ENCODE measurements at places on chromosomes 16 and 17.
A peak's percentile ranks its signal among the peaks of the same experiment; 100 is the strongest.

DNA sequence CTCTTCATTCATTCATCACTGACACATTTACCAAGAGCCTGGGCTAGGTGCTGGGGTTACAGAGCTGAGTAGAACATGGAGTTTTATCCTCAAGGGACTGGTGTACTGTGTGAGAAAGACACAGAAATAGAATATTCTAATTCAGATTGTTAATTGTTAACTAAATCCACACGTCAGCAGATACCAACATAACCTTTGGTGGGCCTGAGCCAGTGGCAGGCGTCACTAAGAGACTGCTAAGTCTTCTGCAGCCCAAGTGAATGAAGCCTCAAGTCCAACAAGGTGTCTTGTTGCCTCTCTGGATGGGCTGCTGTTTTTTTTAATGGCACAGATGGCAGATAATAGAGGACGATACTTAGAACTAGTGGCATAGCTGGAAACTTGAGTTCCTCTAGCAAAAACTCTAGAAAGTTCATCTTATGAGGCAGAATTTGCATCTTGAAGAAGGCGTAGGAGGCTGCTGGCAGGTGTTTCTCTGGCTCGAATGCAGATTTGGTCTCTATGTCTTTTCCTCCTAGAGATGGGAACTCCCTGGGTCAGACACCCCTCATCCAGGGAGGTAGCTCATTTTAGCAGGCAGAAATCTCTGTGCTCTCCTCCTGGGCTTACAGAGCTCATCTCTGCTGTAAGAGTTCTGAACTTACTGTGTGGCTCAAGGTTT lies 179.5 kb downstream of the NTN1 start:
- no peak for DNase-seq

GRCh38 chr17:81103379-81103778 lies 61.9 kb upstream of the PVALEF start:
- no peak for DNase-seq

DNA sequence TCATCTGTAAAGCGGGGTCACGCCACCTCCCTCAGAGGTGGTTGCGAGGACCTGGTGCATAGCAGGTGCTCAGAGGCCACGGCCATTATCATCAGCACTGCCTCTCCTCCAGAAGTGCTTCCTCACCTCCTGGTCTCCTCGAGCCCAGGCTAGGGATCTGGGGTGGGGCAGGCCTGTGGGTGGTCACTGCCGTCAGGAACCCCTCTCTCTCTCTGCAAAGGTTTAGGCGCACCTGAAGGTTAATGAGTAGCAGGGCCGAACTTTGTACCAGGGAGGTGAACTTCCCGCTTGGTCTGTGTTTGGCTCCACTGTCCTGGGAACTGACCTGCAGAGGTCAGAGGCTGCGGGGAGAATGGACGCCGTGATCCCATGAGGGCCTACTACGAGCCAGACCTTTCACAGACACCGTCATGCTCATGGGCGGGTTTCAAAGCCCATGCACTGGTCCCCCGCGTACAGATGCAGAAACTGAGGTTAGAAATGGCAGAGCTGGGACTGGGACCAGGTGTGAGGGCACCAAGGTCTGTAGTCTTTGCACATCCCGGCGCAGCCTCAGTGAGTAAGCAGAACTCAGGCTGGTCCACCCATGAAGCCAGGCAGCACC lies 13.8 kb downstream of the JUP start:
- DNase-seq = no peak

- peak; percentile 44 for DNase-seq
Observed at GRCh38 chr16:73058221-73058615, 10.3 kb upstream of the ZFHX3 start.

DNA sequence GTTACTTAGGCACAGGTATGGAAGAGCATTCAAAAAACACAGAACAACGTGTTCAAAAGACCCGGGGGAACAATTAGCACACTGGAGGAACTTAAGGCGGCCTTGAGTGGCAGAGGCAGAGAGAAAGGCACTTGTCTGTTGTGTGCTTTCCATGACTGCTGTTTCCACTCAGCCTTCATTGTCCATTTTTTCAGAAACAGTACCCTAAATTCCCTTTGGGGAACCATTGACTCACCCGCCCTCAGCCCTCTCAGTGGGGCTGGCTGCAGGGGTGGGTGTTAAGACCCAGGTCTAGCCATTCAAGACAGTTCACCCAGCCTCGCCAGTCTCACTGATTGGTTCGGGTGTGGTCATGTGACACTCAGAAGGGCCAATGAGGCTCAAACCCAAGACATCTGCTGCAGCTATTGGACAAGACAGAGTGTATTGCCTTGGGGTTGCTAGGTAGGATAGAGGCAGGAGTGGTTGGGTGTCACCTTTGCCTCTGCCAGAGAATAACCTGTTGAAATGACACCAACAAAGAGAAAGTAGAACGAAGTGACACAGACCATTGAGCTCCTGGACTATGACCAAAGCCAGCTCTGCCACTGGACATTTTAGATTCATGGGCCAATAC lies 19.6 kb upstream of the CEP20 start:
- DNase-seq = peak; percentile 22

- DNase-seq = no peak
Observed at GRCh38 chr16:26550111-26550610, 516.6 kb upstream of the C16orf82 start.

DNA sequence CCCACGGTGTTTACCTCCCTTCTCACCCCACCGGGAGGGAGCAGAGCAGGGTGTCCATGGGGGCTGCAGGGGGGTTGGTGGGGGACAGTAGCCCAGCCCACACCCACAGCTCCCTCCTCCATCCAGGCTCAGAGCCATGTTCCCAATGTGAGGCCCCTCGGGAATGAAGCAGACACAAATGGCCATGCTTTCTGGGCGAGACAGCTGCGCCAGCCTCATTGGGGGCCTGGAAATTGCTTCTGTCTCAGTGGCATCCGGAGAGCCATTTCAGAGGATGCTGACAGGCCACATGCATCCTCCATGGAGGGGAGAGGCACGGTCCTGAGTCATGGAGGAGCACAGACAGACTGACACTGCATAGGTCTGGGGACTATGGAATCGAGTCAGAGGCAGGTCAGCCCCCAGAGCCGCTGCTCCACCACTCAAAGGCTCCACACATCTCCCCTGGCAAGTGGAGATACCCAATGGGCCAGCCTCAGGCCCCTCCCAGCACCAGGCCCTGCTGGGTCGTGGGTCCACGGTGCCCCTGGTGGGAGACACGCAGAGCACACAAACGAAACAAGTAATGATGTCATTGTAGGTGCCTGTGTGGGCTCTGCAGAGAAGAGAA lies 59.6 kb upstream of the ENPP7 start:
- DNase-seq = no peak

GRCh38 chr17:81553616-81554181 lies 1.5 kb upstream of the FAAP100 start:
- DNase-seq = peak; percentile 28

- DNase-seq = no peak
Observed at GRCh38 chr16:29736112-29736511, 9.7 kb downstream of the C16orf54 start.

DNA sequence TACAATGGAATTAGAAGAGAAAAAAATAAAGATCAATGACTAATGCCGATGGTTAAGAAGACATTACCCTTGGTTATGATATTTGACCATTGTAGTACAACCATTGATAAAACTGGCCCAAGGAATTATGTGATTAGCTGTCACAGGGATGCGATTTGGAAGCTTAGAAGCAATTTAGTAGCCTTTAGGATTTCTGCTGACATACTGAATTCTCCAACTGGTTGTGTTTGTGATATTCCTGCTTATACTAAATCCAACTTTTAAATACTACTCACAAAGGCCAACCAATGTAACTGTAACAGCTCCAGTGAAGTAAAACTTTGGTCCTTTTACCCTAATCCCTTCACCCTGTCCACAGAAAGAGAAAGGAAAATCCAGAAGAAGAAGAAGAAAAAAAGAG lies 31.4 kb upstream of the ABCA6 start:
- no peak for DNase-seq

DNA sequence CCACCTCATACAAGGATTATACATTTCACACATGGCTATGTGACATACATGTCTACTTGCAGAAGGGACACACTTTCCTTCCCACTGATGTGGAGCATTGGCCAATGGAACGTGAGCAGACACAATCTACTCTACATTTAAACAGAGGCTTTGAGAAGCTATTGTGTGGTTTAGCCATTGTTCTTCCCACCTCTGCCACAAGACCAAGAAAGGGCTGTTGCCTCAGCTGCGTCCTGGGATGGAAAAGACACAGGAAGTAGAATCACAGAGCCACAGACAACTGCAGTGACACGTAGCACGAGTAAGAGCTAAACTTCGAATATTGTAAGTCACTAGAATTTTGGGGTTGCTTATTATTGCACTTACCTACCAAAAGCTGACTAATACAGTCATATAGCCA lies 33.3 kb downstream of the PRKCB start:
- no peak for DNase-seq

GRCh38 chr16:8178271-8178670 lies 412.0 kb downstream of the TMEM114 start:
- DNase-seq = no peak

DNA sequence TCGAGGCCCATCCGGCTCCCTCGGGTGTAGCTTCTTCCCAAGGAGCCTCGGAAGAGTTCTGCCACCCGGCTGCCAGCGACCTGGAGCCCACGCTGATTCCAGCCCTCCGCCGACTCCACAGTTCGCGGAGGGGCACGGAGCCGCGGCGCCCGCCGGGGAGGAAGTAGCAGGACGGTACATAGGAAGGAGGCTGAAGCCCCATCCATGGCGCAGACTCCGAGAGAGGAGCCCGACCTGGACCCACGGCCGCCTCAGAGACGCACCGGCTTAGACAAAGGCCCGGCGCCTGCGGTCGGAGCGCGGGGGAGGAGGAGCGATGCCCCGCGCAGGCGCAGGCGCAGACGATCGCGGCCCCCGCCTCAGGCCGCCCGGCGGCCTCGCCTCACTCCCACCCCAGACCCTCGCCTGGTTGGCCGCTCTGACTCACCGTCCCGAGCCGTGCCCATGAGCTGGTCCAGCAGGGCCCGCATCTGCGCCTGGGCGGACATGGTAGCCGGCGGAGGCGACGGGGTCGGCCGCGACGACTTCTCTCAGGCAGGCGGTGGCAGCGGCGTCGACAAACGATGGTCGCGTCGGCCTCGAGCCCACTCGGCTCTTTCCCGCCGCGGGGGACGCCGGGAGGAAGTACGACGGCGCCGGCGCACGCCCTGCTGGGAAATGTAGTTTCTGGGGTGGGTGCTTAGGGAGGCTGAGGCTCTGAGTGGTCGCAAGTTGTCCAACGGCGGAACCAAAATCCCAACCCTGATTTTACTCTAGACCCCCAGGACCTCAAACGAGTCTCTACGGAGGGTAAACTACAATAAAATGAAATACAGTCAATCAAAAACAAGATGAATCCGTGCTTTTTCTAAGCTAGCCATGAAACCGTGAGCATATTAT lies at the start of gene LUC7L:
Gene LUC7L, minus strand, starts transcription at position 598 of the 879 bp plus-strand sequence. Its CDS starts 110 bp downstream, at position 488.
- DNase-seq = peak; percentile 89

DNA sequence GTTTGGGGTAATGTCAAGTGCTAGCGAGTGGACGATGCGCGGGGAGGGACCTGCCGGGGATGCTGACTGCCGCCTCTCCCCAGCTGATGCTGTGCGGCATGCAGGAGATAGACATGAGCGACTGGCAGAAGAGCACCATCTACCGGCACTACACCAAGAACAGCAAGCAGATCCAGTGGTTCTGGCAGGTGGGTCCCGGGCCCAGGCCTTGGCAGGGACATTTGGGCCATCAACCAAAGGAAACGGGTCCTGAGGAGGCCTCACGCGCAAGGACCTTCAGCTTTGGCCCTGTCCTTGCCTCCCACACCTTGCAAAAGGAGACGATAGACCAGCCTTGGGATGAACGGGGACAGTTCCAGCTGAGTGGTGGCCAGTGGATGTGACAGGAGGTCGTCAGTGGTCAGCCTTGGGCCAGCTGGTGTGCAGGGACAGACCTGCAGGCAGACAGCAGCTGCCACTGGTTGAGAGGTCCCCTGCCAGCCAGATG lies 13.6 kb upstream of the CLEC18A start:
- DNase-seq = no peak

DNA sequence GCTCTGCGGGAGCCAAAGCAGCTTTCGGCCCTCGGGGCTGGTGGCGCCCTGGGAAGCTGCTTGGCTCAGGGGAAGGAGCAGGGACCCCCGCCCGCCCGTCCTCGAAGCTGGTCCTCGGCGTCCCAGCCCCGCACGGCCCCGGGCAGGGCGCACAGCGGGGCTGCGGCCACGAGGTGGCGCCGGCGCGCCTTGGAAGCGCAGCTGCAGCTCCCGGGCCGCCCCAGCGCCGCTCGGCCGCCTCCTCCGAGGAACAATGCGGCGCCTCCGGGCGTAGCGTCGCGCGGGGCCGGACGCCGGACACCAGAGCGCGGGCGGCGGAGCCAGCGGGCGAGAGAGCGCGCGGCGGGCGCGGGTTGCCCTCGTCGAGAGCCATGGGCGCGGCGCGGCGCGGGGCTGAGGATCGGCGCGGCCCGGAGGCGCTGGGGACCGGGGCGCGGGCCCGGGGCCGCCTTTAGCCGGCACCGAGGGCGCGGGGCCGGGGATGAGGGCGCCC lies at the start of gene MGAT5B:
Gene MGAT5B, plus strand, starts transcription at position 229 of the 493 bp plus-strand sequence. CDS start 626 bp downstream, outside the sequence.
- peak; percentile 86 for DNase-seq

- DNase-seq = peak; percentile 64
Observed at GRCh38 chr17:39757931-39758873, 20.5 kb downstream of the GRB7 start.

- no peak for DNase-seq
Observed at GRCh38 chr17:56983366-56983765, 5.4 kb downstream of the SCPEP1 start.

DNA sequence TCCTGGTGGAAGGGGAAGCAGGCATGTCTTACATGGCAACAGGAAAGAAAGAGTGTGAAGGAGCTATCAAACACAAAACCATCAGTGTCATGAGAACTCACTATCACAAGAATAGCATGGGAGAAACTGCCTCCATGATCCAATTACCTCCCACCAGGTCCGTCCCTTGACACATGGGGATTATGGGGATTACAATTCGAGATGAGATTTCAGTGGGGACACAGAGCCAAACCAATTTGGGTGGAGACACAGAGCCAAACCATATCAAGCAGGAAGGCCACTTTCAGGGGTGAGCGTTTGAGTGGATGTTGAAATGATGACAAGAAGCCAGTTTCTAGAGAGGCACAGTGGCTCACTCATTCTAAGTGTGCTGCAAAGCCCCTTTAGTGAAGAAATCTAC lies 143.8 kb downstream of the CPPED1 start:
- no peak for DNase-seq

DNA sequence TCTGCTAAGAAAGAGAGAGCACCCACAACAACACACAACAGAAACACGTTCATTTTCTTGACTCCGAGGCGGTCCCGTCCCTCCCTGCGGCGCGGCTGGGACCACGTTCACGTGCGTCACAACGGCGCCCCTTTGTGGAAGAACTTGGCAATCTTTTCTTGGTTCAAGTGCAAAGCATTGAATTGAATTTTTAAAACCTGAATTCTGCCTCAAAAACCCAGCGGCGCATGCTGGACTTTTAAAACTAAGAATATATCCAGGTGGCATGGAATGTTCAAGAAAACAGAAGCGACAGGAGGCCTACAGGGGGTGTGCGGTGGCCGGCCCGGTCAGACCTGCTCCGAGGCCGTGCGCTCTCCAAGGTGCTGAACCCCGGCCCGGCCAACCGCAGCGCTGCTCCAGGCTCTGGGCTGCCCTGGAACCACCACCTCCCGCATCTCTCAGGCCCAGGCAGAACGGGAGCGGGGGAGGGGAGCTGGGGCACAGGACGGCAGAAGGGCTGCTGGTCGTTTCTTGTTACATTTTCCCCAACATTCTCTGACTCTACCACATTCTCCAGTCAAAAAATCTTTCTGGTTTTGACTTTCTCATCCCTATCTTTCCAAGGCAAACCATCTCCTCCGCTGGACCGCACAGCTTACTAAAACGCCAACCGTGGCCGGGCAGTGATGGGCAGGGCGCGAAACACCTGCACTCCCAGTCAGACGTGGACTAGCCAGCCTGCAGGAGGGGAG lies 3.4 kb upstream of the HEXD start:
- DNase-seq = peak; percentile 80

- no peak for DNase-seq
Observed at GRCh38 chr16:23518435-23518891, 8.2 kb upstream of the GGA2 start.

- no peak for DNase-seq
Observed at GRCh38 chr16:86347090-86347489, 163.2 kb upstream of the FOXF1 start.

Data from stimulated activated CD4-positive, alpha-beta T cell treated with anti-CD3 and anti-CD28 coated beads, Interleukin-2, amount 100 ng/mL, for 24 hours (primary cell).